ENCODE measurements at places on chromosomes 11 and 22. TPM values are rescaled to one million over a fixed set of nuclear protein-coding genes. Genes with fewer than 3 reads are reported as not detected.

Gene RAG2
- not detected for total RNA-seq

Gene HOATZ
- total RNA-seq = not detected

Gene SLC17A6
- not detected for total RNA-seq

Gene CECR2
- total RNA-seq = 0.10 TPM

Gene DDIAS
- total RNA-seq = 5.6 TPM

Gene TYMP
- total RNA-seq = 5.5 TPM

Gene FUT4
- total RNA-seq = 7.5 TPM

Gene C11orf86
- total RNA-seq = not detected

Gene SLC5A1
- total RNA-seq = not detected

Gene SLC22A12
- total RNA-seq = not detected

Gene DBX1
- not detected for total RNA-seq

Gene OR10D3
- not detected for total RNA-seq

Gene ISX
- not detected for total RNA-seq

Gene PNPLA3
- total RNA-seq = 0.98 TPM

Gene NCF4
- total RNA-seq = not detected

Gene TMPRSS4
- total RNA-seq = not detected

Gene GVQW3
- total RNA-seq = 1.9 TPM
